ENCODE measurements at places on chromosomes 3 and 15. TPM values are rescaled to one million over a fixed set of nuclear protein-coding genes. Genes with fewer than 3 reads are reported as not detected.
A peak's percentile ranks its signal among the peaks of the same experiment; 100 is the strongest.

DNA sequence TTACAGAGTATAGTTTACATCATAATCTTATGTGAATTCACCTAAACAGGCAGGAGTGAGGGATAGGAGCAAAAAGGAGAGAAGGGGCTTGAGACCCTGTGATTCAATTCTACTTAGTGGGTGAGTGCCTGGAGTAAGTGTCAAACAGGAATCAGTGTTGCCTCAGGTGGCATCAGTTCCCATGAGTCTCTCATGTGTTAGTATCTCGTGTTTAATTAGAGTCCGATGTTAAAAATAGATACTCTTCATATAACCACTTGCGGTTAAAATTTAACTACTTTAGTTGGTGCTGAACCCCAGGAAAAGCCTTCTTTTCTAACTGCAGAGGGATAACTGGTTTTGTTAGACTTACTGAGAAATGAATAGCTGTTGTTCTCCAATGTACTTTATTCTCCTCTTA is 251.5 kb downstream of the SUCLG2 start:
- no peak for DNase-seq

DNA sequence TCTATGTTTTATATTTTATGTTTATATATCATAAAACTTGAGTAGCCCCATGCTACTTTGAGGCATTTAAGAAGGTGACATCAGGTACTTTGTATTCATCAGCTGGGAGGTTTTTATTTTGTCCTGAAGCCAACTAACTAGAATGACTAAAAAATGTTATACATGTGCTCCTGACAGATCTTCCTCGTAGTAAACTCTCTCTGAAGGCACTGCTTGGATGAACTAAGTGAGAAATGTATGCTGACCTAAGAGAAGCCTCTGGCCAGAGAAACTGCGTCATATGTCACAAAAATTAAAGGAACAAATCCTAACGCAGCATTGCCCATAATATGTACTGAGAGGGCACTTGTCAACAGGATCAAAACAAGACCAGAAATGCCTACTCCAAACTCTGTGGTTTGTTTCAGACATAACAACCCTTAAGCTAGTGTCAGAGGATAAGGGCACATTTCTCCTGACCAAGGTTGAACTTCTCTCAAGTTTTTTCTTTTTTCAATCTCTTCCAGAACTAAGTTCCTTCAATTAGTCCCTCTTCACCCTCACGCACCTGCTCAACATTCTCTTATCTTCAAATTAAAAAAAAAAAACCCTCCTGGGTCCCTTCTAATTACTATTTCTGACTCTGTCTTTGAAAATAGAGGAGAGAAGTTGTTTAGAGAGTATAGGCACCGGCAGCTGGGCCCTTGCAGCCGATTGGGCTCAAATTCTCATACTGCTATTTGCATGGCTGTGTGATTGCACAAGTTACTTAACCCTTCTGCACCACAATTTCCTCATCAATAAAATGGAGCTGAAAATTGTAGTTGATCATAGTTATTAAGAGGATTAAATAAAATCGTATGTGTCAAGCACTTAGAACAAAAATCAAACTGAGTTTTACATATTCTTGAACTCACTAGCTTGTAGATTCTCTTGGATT is 159.0 kb downstream of the FRMD5 start:
- DNase-seq, result no peak

- DNase-seq, result no peak
These were observed 954 bp downstream of the CLDN11 start for GRCh38 chr3:170419557-170420087.

GRCh38 chr3:64685331-64685799 is 2.4 kb downstream of the ADAMTS9 start:
- DNase-seq, result no peak

DNA sequence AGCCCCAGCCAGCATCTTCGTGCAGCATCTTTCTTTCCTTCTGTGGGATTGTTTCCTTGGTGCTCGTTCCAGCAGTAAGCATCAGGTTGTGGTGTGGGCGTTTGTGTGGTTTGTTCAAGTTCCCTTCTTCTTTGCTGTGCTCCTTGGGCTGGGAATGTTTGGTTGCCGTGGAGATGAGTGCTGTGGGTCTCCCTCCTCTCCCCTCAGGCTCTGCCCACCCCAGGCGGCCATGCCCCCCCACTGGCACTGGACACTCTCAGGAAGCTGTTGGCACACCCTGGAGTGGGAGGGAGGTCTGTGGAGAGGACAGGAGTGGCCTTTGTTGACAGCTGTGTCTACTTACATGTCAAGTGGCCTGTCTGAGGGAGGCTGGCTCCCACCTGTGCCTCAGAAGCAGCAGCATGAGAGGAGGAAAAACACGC is 46.5 kb upstream of the SACM1L start:
- no peak for DNase-seq

DNA sequence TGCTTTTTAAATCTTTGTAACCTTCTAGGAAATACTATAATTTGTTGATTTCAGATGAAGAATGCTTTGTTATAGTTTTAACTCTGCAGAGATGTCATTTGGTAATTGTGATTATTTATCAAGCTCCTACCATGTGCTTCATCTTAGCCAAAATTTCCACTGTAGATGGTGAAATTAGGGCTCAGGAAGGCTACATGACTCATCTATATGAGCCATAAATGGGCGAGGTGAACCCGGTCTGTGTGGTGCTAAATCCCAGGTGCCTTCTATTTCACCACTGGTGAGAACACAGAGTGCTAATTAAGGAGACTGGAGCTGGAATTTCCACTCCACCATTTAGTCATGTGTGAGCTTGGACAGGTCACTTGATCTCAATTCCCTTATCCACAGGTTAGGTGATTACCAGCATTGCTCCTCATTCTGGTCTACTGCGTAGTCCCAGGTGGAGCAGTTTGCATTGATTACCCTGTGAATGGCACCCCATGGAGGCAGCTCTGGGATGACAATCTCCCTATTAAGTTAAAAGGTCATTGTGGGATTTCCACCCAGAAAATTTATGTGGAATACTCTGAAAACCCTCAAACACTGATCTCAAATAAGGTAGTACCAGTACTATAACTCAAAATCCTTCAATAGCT is 2.8 kb upstream of the CCR3 start:
- no peak for DNase-seq

DNA sequence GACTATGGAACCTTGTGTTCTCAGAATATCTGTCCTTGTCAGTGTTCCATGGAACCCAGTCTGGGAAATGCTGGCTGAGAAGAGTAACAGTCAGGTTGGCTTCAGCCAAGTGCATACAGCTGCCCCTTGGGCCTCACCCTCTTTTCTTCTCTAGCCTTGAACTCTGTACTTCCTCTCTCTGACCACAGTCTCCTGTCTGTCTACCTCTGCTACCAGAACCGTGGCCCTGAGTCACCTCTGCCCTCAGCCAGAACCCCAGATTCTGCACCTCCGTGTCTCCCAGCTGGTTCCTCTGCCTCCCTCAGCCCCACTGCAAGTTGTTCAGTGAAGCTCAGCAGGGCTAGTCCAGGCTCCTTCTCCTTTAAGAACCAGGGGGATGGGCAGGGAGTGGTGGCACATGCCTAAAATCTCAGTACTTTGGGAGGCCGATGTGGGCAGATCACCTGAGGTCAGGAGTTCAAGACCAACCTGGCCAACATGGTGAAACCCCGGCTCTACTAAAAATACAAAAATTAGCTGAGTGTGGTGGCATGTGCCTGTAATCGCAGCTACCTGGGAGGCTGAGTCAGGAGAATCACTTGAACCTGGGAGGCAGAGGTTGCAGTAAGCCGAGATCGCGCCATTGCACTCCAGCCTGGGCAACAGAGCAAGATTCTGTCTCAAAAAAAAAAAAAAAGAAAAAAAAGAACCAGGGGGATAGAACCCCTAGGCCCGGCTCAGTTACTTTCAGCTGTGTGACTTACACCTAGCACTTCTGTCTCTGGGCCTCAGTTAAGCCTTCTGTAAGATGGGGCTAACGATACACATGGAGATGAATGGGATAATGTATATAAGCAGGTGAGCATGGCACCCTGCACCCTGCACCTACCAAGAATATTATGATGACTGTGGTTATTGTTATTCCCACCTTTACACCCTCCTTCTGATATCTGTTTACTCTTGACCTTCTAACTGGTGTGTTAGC is 24.3 kb upstream of the TATDN2 start:
- peak; percentile 76 for DNase-seq

DNA sequence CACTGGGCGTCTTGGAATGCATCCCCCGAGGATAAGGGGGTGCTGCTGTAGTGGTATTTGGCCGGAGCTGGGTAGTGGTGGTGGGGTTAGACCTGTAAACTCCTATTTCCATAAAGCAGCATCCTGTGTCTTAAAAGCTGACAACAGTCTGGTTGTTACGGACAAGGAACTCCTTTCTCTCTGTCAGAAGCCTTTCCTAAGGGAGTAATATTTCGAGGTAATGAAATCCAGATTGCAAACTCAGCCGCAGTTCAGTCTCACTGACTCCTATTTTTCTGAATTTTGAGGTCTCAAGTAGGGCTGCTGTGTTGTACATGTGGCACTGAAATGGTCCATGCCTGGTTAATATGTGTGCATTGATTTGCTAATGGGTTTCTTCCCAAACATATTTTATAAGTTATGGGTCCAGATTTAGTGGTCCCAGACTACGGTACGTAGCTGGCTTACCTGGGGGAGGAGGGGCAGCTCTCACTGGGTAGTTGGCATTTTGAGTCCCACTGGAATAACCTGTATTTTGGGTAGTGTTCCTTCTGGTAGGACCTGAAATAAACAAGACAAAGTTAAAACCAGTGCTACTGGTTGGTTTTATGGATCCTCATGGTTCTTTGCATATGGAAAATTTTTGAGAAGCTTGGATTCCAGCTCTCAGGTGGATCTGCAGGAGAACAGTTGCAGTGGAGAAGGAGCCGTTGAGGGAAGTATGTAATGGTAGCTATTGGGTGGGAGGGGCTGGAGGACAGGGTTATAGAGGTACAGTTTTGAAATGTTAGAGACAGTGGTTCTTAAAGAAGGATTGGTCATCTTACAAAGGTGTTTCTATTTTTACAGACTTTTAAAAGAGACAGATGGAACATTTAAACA is 48.6 kb upstream of the LDHAL6B start:
- DNase-seq, result no peak

GRCh38 chr15:91887921-91888373 is 34.4 kb downstream of the SLCO3A1 start:
- DNase-seq, result no peak

GRCh38 chr15:100614918-100615317 is 12.5 kb downstream of the ASB7 start:
- no peak for DNase-seq

DNA sequence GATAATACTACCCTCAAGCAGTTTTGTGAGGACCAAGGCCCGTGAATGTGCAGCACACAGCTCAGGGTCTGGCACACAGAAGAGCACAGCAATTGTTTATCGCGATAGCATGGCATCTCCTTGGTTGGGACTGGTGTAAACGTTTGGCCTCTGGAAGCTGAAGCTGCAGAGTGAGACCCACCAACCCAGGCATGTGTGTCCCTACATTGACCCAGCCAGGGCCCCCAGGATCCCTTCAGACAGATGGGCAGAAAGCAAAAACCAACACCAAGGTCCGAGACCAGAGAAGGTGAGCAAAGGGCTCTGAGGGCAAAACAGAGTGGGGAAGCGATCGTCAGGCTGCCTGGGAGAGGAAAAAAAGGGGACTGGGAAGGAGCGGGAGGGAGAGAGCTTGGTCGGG is 12.6 kb upstream of the PSTPIP1 start:
- DNase-seq, result no peak

GRCh38 chr3:130395916-130396315 is 50.4 kb downstream of the COL6A5 start:
- no peak for DNase-seq

GRCh38 chr15:60787837-60788691 is 309.1 kb upstream of the ICE2 start:
- DNase-seq, result peak; percentile 38

ARL8B gene
- 44.0 TPM for total RNA-seq

HRG gene
- not detected for total RNA-seq

MYRIP gene
- not detected for total RNA-seq
